ENCODE measurements at places on chromosomes 7 and 10.

- DNase-seq: no peak
These were observed 33.7 kb upstream of the CFAP46 start for GRCh38 chr10:132975831-132976682.

DNA sequence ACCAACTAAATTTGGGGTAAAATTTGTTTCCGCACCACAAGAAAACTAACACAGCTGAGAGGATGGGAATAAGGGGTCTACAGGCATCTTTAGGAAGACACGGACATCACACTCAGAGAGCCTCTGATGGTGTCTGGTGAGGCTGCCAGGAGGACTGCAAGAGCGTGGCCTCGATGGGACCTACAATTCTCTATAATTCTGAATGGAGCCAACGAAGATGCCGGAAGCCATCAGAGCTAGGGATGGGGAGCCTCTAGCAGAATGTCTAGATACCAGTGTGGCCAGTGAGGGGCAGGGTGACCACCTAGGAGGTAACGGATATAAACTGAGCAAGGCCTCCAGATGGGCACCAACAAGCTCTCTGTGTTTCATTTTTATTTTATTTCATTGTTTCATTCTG lies 7.5 kb downstream of the GRID1 start:
- DNase-seq: no peak

- DNase-seq: no peak
These were observed 2.2 kb downstream of the FAM53B start for GRCh38 chr10:124741922-124742412.

GRCh38 chr10:51090190-51090589 lies 15.9 kb downstream of the PRKG1 start:
- DNase-seq: no peak

DNA sequence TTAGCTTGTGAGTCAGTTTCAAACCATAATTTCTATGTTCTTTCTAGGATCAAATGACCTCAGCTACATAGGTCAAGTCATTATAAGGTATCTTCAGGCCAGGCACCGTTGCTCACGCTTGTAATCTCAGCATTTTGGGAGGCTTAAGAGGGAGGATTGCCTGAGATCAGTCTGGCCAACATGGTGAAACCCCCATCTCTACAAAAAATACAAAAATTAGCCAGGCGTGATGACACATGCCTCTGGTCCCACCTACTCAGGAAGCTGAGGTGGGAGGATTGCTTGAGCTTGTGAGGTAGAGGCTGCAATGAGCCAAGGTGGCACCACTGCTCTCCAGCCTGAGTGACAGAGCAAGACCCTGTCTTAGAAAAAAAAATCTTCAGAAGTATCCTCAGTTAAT lies 362.3 kb downstream of the GATA3 start:
- DNase-seq: no peak

DNA sequence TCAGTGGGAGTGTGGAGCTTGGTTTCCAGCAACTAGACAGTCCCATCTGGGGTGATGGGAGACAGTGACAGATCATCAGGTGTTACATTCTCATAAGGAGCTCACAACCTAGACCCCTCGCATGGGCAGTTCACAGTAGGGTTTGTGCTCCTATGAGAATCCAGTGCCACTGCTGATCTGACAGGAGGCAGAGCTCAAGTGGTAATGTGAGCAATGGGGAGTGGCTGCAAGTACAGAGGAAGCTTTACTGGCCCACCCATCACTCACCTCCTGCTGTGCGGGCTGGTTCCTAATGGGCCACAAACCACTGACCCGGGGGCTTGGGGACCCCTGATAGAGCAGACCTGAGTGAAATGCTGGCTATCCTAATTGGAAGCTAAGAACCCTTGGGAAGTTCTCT lies 242.8 kb downstream of the BAMBI start:
- DNase-seq: no peak

- DNase-seq: no peak
These were observed 46.5 kb downstream of the ABCA13 start for GRCh38 chr7:48217753-48218152.

- DNase-seq: no peak
These were observed 16.7 kb upstream of the TEX36 start for GRCh38 chr10:125699562-125700143.

GRCh38 chr10:71069909-71070666 lies 142.3 kb upstream of the UNC5B start:
- DNase-seq: no peak

GRCh38 chr7:130942211-130942964 lies 208.4 kb upstream of the KLF14 start:
- DNase-seq: peak; percentile 76

DNA sequence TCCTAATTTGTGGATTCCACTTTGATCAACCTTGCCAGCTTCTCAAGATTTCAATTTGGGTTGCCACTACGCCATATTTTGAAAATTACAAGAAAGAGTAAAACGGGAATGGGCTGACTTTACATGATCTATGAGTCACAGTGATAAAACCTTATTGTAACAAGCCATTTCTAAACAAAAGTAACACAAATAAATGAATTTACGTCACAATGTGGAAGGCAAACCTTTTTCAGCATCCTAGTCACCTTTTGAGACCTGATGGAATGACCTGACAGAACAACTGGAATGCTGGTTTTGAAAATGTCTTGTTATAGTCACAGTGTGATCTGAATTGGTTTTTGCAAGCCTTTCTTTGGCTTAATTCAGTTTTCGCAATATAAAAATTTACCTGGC lies 85.9 kb downstream of the CDK6 start:
- DNase-seq: no peak

DNA sequence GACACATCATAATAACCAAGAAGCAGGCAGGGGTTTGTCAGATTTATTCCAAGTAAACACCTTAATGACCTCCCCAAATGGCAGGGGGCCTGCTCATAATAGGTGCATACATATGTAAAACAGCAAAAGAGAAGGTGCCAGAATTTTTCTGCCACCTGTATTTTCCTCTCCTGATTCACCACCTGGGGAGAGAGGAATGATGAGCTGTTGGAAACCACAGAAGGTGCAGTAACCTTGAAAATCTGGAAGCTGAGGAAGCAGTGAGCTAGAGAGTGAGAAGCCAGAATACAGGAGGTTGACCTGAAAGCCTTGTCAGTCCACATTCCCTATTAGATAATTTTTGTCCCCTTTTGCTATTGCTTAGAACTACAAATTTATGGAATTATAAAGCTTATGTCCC lies 46.2 kb upstream of the PDE1C start:
- DNase-seq: no peak

DNA sequence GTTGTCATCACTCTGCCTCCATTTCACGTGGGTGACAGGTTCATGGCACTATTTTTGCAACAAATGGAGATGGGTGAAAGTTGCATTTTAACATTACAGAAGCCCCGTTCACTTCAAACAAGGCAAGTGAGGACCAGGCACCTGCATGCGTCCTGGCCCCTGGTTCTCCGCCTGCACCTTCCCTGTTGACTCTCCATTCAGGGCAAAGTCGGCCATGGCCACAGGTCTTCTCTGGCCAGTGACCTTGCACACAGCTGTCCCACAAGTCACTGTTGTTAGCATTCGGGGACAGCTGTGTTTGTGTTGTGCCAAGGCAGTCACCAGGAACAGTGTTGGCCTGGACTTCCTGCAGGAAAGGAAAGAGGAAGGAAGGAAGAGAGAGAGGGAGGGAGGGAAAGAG lies 554.9 kb downstream of the TCERG1L start:
- no peak for DNase-seq

DNA sequence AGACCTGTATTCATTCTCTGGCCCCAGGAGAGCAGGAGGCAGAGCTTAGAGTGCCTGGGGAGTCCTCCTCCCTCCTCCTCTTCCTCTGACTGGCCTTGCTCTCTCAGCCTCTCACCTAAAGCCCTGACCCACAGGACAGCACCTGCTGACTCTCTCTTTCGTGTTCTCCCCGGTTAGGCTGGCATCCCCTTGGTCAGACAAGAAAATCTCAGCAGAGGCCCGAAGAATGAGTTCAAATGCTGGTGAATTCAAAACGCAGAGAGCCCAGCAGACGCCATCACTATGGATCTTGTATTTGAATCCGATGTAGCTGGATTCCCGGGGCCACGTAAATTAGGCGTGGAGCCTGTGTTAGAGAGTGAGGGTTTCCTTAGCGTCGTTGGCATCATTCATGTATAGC lies 255.3 kb downstream of the KLF6 start:
- no peak for DNase-seq

- DNase-seq: no peak
These were observed 994.9 kb downstream of the REEP3 start for GRCh38 chr10:64515970-64516699.

GRCh38 chr10:107103174-107104025 lies 61.1 kb downstream of the SORCS1 start:
- no peak for DNase-seq

- no peak for DNase-seq
These were observed 121.5 kb upstream of the PLPP4 start for GRCh38 chr10:120335553-120335952.

DNA sequence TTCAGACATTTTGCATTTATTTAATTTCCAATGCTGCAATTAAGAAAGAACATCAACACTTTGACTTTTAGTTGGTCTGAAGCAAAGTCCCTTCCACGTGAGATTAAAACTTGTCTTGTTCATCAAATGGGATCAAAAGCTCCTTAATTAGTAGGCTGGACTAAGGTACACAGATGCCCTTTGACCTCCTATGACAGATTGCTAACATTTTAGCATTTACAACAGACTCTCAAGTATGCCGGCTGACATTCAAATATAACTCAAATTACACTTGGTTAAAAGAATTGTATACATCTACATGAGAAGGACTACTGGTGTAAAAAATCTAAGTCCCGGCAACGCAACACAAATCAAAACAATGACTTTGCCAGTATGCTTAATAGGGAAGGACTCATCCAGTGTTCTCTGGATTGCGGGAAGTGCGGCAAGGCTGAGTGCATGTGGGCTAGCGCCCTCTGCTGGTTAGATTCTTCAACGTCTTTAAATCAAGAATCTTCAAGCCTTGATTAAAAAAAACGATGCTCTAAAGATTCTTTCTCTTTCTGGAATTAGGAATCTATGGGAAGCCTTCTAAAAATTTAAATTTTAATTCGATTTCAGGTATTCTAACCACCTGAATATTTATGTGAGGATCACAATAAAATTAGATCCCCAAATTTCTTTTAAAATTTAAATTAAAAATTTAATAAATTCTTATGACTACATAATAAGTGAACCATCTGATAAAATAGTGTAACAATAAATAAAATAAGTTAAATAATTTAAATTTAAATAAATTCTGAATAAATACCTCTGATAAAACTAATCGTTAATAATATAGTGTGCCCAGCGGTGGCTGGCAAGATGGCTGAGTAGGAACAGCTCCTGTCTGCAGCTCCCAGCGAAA lies 444.7 kb downstream of the DGKB start:
- DNase-seq: peak; percentile 48

Measured in SW 1271 (cell line).